ENCODE measurements at places on chromosomes 16 and 17.

GRCh38 chr16:88769617-88770460, 15.2 kb downstream of the PIEZO1 start:
- DNase-seq: peak; percentile 69

- DNase-seq: peak; percentile 90
These were observed 2.4 kb upstream of the ALOXE3 start for GRCh38 chr17:8120520-8121406.

DNA sequence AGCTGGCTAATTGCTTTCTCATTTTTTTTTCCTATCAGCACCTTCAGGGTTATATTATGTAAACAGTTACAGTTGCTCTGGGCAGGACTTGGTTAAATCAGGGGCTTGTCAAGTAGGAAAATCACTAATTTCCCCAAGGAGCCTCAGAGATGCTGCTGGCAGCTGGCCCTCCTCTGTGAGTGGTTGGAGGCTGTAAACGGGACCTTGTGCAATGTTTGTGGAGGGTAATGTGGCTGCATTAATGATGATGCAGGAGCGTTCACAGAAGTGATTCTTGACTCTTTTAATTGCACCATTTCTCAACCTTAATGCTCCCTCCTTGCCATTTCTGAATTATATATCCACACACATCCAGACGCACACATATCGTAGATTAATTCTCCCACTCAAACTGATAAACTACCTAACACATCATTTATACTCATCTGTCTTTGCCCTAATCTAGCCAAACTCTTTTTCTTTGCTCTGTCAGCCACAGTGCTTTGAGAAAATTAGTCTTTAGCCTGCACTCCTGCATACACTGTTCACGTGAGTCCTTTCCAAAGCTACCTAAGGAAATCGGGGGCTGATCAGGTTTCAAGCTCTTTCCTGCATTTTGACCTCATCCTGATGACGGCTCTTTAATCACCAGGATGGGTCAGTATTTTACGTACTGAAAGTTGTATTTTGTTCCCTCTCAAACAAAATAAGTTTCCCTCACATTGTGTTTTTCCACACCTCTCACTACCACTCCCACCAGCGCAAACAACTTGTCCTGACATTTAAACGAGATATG, 154.4 kb upstream of the PIRT start:
- DNase-seq: no peak

- DNase-seq: no peak
These were observed 13.8 kb upstream of the RCVRN start for GRCh38 chr17:9918804-9919352.

Measured in activated CD4-positive, alpha-beta T cell treated with anti-CD3 and anti-CD28 coated beads for 36 hours (primary cell).